ENCODE measurements at places on chromosomes 5 and 9. TPM values are rescaled to one million over a fixed set of nuclear protein-coding genes. Genes with fewer than 3 reads are reported as not detected.

Gene NKD2
- polyA plus RNA-seq: 6.6 TPM

Gene NEUROG1
- polyA plus RNA-seq: not detected

GRCh38 chr5:126503602-126504104 lies 80.4 kb downstream of the GRAMD2B start:
- peak; percentile 55 for DNase-seq

Gene ARID3C
- not detected for polyA plus RNA-seq

GRCh38 chr5:41408676-41409443 lies 101.5 kb downstream of the PLCXD3 start:
- DNase-seq: no peak

- DNase-seq: no peak
Measured at GRCh38 chr9:126439883-126440653, 113.4 kb downstream of the MVB12B start.

GRCh38 chr9:30065888-30066287 lies 2318.6 kb upstream of the ACO1 start:
- no peak for DNase-seq

- DNase-seq: peak; percentile 88
Measured at GRCh38 chr5:41793141-41793770, 77.0 kb downstream of the OXCT1 start.

GRCh38 chr5:176658817-176659511 lies 11.7 kb downstream of the TSPAN17 start:
- no peak for DNase-seq

GRCh38 chr5:138833726-138834480 lies 41.2 kb downstream of the LRRTM2 start:
- no peak for DNase-seq

Gene PROB1
- polyA plus RNA-seq: 1.2 TPM

Gene LCN9
- polyA plus RNA-seq: not detected

GRCh38 chr5:8230868-8231267 lies 361.9 kb downstream of the MTRR start:
- no peak for DNase-seq

Gene NXNL2
- 0.90 TPM for polyA plus RNA-seq

GRCh38 chr9:470552-471194 lies 256.0 kb downstream of the DOCK8 start:
- DNase-seq: no peak

- no peak for DNase-seq
Measured at GRCh38 chr5:101637599-101637998, 658.5 kb downstream of the SLCO4C1 start.

GRCh38 chr5:174383210-174384167 lies 338.0 kb downstream of the NSG2 start:
- DNase-seq: no peak

- DNase-seq: no peak
Measured at GRCh38 chr9:94813379-94813778, 86.9 kb downstream of the AOPEP start.

Gene FBXL17
- 23.8 TPM for polyA plus RNA-seq

DNA sequence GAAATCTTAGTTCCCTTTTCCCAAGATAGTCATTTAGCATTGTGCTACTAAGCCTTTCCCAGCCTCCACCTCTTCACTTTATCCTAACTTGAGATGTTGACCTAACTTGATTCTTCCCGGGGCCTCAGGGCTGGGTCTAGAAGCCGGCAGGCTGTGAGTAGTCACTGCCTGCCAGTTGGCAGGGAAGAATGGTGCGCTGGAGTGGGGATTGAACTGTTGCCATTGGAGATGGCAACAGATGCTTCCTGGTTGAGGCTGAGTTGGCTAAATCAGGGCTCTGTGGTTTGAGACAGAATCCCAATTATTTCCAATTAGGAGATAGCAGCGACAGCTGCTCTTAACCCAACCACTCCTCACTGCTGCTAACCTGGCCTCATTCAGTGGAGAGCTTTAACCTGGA lies 343.1 kb downstream of the BRINP1 start:
- DNase-seq: peak; percentile 38

Gene SLIT3
- polyA plus RNA-seq: 38.6 TPM

GRCh38 chr9:132507670-132508469 lies 74.5 kb upstream of the BARHL1 start:
- peak; percentile 77 for DNase-seq

Gene ST8SIA4
- 10.7 TPM for polyA plus RNA-seq

DNA sequence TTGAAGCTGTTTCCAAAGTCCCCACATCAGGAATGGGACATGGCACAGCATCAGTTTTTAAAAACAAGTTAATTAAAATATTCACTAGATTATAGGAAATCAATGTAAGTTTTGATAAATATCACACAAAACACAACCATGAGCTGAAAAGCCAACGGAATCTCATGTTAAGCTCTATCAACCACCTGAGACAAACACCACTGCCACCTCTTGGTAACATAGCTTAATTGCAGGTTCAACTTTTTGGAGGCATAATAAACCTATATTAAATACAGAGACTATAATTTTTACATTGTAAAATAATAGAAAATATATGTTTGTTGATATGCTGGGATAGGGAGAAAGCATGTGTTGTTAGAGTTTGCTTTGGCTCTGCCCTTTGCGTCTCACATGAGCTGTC lies 126.1 kb downstream of the SV2C start:
- no peak for DNase-seq

Gene TRIM36
- polyA plus RNA-seq: 0.98 TPM

Gene RLN2
- polyA plus RNA-seq: 2.1 TPM

Gene ACOT12
- 0.29 TPM for polyA plus RNA-seq

Gene SPACA9
- 11.4 TPM for polyA plus RNA-seq

- DNase-seq: no peak
Measured at GRCh38 chr9:105233873-105234272, 10.6 kb upstream of the SLC44A1 start.

DNA sequence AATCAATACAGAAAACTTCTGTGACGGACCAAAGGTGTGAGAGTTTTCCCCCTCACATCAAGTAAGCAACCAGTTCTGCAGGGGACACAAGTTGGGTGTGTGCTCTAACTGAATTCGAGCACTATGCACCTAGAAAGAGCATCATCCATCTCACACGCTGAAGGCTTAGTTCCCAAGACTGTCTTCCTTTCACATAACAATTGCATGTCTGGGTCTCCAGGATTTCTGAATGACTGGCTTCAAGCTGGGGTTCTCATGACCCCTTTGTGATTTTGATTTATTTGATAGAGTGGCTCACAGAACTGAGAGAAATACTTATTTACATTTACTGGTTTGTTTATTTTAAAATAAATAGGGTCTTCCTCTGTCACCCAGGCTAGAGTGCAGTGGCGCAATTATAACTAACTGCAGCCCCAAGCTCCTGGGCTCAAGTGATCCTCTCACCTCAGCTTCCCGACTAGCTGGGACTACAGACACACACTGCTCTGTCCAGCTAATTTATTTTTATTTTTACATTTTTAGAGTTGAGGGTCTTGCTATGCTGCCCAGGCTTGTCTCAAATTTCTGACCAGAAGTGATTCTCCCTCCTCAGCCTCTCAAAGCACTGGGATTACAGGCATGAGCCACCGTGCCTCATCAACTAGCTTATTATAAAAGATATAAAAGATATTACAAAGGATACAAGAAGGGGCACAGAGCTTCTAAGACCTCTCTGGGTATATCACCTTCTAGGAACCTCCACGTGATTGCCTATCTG lies 316.7 kb upstream of the CDH12 start:
- DNase-seq: no peak

Gene CSNK1A1
- polyA plus RNA-seq: 218 TPM

DNA sequence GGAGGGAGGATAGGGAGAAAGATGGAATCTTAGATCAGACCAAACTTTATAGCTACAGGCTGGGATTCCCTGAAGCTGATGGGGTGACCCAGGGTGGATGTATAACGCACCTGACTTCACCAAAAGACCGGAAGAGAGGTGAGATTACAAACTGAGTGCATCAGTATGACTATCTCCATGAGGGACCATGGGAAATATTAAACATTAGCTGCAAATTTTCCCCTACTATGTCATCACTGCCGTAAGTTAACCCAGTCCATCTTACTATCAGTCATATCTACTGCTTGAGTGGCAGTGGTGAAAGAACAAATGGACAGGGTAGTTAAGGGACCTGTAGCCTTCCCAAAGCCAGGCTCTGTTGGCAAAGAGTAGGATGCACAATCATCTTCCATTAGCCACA lies 368.3 kb downstream of the EFNA5 start:
- no peak for DNase-seq

- no peak for DNase-seq
Measured at GRCh38 chr9:77883846-77884771, 147.5 kb downstream of the GNAQ start.

DNA sequence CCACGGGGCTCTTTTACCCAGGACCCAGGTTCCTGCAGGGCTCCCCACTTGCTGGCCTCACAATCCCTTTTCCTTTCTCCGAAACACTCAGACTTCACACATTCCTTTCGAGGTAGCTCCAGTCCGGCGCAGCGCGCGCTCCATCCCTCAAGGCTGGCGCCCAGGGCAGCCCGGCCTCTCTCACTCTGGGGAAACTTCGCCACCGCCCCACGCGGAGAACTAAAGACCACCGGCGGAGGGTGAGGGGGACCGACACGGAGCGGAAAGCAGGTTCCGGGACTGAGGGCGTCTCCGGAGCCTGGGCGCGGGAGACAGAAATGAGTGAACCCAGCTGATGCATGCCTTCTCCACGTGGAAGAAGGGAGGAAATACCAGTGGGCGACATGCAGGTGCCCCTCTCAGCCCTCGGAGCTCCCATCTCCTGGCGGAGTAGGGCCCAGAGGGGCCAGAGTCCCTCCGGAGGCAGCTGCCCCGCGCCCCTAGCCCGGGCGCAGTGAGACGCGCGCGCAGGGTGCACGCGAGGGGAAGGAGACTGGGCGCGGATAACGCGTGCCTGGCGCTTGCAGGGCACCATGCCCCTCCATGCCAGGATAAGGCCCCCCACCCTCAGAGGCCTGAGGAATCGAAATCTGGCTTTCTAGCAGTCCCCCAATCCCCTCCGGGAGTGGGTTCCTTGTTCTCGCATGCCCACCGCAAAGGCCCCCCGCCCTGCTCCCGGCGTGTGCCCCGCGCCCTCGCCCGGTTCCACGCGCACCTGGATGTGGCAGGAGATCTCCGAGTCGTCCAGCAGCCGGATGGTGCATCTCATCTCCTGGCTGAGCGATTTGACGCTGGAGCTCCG lies 650 bp downstream of the FRMD3 start:
- DNase-seq: no peak

DNA sequence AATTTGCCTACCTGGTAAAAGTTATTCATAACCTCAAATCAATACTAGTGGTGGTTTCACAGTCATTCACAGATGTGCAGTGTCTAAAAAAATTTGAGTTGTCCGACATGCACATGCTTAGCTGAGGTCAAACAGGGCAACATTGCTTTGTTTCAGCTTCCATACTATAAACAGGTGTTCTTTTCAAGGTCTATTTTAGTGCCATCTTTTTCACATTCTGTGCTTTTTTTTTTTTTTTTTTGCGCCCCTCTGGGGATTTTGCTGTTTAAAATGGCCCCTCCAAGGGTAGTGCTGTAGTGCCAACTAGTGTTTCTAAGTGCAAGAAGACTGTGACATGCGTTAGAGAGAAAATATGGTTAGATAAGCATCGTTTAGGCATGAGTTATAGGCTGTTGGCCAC lies 14.5 kb downstream of the PHAX start:
- no peak for DNase-seq

GRCh38 chr5:130549884-130550561 lies 615.0 kb downstream of the HINT1 start:
- no peak for DNase-seq

Gene PTPDC1
- 15.1 TPM for polyA plus RNA-seq

- no peak for DNase-seq
Measured at GRCh38 chr5:141514330-141515133, 25.7 kb downstream of the PCDHGC5 start.

Measured in left lung (tissue), 14 donors.